MM.1S (cell line): ENCODE measurements at places on chromosomes 7 and 10.

DNA sequence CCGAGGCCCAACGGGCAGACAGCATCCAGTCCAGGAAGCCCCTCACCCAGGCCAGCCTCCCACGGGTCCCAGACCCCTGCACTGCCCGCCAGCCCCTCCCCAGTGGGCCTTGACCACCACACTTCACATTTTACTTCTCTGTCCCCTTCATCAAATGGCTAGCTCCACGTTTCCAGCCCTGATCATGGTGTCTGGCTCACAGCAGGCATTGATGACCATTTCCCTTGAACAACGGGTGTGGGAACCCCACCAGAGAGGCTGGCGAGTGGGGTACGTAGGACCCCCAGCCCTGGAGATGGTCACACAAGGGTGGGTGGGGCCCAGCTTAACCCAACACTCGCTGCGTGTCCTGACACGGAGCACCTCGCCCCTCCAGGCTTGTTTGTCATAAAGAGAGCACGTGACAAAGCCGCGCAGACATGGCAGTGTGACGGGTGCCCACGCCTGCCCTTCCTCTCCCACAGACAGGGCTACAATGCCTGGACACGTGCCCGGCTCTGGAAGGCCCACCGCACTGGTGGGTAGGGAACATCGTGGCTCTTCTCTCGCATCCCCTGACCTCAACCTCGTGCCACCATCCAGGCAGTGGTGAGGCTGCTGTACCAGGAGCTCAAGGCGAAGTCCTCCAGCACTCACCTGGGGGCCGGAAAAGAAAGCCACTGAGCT lies 267.7 kb downstream of the MAD1L1 start:
- no peak for DNase-seq

GRCh38 chr10:131937836-131938235 lies 37.0 kb downstream of the PPP2R2D start:
- no peak for DNase-seq

- no peak for DNase-seq
Observed at GRCh38 chr7:21828841-21829240, 116.9 kb downstream of the CDCA7L start.

DNA sequence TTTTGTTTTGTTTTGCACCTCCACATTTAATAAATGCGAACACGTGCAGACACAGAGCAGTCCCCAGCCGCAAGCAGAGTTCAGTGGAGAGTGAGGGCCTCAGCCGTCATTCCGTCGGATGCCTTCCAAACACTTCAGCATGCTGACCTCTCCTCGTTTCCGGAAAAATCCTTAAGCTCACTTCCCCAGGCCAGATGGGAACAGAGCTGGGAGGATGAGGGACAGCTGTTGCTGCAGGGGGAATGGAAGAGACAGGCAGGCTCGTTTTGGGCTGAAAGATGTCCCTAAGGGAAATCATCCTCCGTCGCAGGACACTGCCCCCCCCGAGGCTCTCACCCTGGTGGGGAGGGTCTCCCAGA lies 17.2 kb upstream of the FGFR2 start:
- DNase-seq: no peak

DNA sequence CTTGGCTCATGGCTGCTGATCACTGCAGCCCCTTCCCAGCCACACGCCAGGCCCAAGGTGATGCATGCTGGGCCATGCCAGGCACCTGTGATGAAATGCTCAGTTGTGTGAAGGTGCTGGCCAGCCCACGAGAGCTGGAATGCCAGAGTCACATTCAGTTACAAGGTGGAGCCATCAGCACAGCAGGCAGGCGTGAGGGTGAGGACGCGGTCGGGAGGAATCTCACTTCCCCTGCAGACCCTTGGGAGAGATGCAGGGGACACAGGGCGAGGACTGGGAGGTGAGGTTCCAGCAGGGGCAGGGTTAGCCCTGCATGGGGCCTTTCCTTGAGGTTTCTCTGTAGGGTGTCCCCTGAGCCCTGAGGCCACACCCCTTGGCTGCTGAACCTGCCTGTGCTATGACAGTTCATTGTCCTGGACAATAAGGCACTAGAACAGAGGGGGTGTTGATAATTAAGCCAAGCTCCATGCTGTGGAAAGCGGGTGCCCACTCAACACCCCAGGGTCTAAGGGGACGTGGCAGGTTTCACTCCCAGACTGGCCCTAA lies 82.4 kb downstream of the ADARB2 start:
- no peak for DNase-seq

DNA sequence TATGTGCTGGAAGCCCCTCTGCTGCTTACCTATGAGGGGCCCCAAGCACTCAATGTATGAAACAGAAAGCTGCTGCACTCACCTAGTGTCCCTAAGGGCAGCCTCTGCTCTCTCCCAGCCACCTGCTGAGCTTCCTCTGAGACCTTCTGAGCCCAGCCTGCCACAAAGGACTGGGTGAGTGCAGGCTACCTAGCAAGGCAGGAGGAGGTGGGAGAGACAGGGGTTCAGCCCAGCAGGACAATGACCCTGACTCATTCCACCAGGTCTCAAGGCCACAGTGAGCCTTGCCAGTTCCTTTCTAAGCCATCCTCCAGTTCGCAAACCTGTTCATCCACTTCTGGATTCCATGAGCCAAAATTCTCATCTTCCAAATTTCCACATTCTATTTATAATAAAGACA lies 16.3 kb downstream of the VOPP1 start:
- DNase-seq: peak; percentile 67

- no peak for DNase-seq
Observed at GRCh38 chr10:71459513-71459912, 62.8 kb downstream of the CDH23 start.

DNA sequence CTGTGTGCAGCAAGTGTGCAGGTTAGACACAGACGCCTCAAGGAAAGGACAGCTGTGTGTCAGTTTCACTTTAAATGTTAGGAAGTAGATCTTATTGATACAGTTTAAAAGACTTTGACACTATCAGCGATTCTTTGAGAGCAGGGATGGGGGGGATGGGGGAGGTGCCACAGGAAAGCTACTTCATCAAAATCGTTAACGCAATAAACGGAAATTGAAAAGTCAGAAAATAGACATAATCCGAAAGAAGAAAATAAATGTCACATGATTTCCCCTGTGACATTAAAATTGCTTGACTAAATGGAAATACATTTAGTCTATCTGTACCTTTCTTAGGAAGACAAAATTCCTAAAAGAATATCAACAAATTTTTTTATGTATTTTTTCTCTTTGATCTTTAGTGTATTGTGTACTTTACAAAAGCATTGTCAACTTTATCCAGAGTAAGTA lies 476 bp upstream of the ZNF33B start:
- no peak for DNase-seq

DNA sequence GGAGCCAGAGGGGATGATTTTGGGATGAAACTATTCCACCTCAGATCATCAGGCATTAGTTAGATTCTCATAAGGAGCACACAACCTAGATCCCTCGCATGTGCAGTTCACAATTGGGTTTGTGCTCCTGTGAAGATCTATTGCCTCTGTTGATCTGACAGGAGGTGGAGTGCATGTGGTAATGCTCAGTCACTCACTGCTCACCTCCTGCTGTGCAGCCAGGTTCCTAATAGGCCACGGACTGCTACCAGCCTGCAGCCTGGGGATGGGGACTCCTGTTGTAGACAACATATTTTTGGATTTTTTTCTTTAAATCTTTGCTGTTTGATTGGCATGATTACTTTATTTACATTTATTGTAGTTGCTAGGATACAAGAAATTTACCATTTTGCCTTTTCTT lies 765.0 kb downstream of the INHBA start:
- no peak for DNase-seq

DNA sequence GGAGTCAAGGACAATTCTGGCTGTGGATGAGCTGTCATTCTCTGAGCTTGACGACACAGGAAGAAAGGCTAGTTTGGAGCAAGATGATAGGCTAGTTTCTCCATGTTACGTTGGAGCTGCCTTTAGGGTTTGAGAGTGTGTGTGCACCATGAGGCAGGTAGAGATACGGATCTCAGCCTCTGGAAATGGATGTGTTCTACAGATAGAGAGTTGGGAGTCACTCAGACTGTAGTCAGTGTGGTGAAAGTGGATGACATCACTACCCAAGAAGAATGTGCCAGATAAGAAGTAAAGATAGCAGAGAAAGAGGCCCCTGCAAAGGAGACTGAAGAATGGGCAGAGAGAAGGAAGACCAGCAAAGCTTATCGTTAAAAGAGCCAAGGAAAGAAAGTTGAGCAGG lies 42.4 kb downstream of the PNLIPRP3 start:
- no peak for DNase-seq

DNA sequence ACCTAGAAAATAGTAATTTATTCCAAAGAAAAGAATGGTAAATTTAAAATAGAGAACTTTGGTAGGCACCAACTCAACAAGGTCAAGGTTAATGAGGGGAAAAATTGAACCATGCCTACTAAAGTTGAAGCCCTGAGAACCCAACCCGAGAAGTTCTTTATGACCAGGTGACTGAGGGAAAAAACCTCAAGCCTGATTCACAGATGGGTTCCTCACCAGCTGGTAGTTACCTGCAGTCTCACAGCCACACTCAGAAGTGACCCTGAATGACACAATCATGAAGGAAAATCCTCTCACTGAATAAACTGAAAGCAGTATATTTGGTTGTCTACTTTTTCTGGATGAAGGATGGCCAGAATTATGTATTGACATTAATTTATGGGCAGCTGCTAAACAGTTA lies 7.0 kb downstream of the C10orf67 start:
- no peak for DNase-seq

- no peak for DNase-seq
Observed at GRCh38 chr10:96687317-96688012, 32.8 kb downstream of the PIK3AP1 start.

DNA sequence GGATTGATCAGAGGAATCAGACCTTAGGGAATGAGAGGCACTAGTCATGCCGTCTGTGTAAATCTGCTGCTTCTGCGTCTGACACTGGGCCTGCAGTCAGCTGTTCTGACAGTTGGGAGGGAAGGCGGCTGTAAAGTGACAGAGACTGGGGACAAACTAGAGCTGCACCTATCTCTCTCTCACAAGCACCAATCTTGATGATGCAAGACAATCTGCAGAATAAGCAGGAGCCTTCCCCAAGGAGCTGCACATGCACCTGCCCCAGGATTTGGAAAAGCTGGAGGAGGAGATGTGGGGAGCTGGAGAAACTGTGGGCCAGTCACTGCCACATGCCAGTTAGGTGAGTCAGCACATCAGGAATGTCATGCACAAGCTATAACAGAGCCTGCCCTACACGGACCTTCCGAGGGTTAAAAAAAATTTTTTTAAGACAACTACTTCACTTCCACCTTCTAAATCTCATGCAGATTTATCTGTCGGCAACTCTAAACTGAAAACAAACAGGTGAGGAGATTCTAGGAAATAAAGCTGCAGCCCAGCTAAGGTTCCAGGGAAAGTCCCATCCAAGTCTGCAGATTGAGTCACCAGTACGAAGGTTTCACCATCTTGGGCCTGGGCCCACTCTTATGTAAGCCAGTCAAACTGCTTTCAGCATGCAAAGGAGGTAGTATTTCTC lies 39.2 kb downstream of the ENO4 start:
- DNase-seq: no peak

GRCh38 chr10:10385831-10386230 lies 631.8 kb upstream of the CELF2 start:
- no peak for DNase-seq

- DNase-seq: no peak
Observed at GRCh38 chr7:116423499-116423898, 76.0 kb upstream of the CAV2 start.

DNA sequence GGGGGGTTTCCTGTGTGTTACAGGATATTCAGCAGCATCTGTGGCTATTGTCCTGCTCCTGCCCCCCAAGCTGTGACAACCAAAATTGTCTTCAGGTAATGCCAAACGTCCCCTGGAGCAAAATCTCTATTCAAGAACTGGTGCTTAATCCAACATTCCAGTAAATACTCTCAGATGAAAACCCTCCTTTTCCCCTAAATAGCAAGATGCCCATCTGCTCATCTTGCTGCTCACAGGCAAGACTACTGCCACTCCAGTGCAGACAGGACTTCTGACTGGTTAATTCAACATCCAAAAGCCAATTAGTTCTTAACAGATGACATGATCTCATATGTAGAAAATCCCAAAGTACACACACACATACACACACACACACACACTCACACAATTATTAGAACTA lies 20.5 kb upstream of the JAZF1 start:
- no peak for DNase-seq

GRCh38 chr7:33590916-33591315 lies 314.4 kb upstream of the BMPER start:
- DNase-seq: no peak

DNA sequence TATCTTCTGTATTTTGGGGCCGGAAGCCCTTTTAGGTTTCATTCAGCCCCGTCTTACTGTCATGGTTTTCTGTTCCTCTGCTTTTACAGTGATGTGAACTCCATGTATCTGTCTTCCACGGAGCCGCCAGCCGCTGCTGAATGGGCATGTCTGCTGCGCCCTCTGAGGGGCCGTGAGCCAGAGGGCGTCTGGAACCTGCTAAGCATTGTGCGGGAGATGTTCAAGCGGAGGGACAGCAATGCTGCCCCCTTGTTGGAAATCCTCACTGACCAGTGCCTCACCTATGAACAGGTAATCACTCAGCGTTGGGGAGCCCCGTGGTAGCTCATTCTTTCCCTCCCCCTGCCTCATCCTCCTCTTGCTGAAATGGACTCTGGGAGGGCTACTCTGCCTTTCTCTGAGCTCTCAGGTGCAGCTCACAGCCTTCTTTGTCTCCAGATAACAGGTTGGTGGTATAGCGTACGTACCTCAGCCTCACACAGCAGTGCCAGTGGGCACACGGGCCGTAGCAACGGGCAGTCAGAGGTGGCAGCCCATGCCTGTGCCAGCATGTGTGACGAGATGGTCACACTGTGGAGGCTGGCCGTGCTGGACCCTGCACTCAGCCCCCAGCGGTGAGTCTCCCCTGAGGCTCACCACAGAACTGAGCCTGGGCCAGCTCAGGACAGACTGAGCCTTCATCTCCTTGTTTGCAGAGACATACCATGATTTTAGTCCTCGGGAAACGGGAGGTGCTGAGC lies 5.7 kb downstream of the ZSWIM8 start:
- no peak for DNase-seq

- DNase-seq: no peak
Observed at GRCh38 chr7:135560631-135561030, 2.9 kb downstream of the NUP205 start.

DNA sequence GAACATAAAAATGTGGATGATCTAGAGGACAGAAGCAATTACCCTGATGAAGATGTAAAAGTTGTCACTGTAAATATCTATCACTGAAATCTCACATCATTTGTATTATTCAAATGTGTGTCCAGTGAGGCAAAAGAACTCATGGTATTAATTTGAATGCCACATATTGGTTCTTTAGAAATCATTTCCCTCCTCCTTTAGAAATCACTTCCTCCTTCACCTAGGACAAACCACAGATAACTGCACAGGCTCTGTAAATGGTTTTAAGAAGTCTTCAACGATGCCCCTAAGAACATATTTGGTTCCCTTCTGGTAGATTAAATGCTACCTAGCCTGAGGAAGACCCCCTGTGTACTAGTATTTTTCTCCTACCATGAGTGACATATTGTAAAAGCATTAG lies 33.1 kb upstream of the ZNF518A start:
- no peak for DNase-seq

DNA sequence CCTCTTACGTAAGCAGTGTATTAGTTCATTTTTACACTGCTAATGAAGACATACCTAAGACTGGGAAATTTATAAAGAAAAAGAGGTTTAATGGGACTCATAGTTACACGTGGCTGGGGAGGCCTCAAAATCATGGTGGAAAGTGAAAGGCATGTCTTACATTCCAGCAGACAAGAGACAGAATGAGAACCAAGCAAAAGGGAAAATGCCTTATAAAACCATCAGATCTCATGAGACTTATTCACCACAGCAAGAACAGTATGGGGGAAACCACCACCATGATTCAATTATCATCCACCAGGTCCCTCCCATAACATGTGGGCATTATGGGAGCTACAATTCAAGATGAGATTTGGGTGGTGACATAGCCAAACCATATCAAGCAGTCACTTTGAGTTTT lies 126.3 kb upstream of the CXCL12 start:
- DNase-seq: no peak
